Stimulated activated CD4-positive, alpha-beta T cell treated with anti-CD3 and anti-CD28 coated beads, Interleukin-1b, Interleukin-23, amount 100 ng/mL, for 1 hour (primary cell): ENCODE measurements at places on chromosomes 5 and 9.

DNA sequence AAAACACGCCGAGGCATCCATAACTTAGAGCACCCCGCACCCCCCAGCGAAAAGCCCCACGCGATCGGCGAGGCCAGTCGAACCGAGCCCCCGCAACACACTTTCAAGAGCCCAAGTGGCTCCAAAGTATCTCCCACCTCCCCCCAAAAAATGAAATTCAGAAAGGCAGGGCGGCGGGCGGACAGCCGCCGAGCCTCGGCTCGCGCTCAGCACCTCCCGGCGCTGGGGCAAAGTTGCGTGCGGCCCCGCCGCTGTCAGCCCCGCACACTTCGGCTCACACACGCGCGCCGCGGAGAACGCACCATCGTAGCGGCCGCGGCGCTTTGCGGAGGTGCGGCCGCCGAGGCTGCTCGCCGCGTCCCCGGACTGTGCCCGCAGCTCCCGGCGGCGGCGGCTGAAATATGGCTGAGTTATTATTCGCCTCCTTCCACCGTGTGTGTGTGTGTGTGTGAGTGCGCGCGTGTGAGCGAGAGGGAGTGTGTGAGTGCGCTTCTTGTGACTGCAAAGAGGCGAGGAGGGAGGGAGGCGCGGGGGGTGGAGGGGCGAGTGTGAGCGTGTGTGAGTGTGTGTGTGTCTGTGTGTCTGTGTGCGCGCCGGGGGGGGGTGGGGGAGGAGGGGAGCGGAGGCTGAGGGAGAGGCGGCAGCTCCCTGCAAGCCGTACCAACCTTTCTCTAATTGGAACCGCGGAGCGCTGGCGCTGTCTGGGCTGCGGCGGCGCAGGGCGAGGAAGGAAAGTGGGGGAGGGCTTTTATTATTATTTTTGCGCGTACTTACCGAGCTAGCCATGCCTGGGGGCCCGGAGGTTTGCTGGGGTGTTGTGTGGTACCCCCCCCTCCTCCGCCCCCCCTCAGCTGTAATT lies 599 bp downstream of the MLLT3 start:
- peak; percentile 52 for DNase-seq

DNA sequence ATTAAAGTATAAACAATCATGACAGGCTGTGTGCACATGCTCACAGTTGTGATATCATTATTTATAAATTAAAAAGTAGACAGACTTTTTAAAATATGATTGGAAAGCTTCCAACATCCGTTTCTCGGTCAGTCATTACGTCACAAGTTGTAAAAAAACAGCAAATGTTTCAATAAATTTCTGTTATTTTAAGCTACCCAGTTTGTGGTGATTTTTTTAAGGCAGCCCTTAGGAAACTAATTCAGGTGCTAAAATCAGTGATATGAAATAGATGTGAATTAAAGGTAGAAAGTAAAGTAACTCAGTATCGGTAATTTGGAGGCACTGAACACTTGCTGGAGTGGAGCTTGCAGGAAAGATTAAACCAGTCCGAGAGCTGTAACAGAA lies 1.2 kb downstream of the CCNH start:
- no peak for DNase-seq

DNA sequence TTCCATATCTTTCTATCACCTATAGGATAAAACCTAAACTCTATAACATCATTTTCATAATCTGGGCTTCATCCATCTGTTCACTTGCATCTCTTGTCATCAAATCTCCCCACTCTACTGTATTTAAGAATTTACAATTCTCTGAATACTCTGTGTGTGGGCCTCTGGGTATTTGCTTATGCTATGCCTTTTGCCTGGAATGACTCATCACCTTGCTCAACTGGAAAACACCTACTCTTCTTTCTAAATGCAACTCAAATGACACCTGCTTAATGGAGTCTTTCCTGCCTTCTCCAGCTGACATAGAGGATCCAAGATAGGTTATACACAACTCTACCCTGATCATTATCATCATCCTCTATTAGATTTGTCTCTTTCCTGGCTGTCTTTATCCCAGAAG lies 421.7 kb downstream of the SPATA31D1 start:
- DNase-seq, result no peak

GRCh38 chr5:16411741-16412455 lies 53.7 kb downstream of the ZNF622 start:
- DNase-seq, result no peak

GRCh38 chr5:112533362-112533761 lies 114.3 kb upstream of the EPB41L4A start:
- no peak for DNase-seq

DNA sequence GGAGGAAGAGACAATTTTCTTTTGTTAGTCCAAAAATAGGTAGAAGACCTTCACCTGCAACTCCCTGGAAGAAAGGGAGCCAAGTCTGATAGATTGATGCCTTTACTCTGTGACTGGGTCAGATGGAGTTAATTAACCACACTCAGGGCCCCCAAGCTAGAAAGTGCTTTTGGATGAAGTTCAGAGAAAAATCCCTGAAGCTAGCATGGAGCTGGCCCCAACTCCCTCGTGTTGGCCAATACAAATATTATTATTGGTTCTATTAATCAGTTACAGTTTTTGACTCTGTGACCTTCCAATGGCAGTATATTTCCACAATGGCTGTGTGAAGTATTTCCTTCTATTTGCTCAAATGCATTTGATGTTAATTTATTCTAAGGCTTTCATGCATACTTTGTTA lies 1753.5 kb downstream of the EFNA5 start:
- no peak for DNase-seq
